ENCODE measurements at places on chromosomes 7 and 10.
A peak's percentile ranks its signal among the peaks of the same experiment; 100 is the strongest.

DNA sequence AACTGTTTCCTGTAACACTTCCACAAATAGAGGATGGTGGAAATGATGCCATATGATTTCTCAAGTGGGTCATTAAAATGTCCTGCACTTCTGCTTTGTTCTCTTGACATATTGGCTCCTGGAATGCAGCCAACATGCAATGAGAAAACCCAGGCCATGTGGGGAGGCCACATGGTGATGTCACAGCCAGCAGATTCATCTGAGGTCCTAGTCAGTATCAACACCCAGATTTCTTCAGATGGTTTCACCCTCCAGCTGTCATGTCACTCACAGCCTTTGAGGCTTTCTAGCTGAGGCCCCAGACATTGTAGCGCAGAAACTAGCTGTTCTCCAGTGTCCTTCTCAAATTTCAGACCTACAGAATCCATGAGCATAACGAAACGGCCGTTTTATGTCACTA, 102.3 kb upstream of the NUPR2 start:
- no peak for DNase-seq

GRCh38 chr10:97069576-97070362, 116.0 kb downstream of the SLIT1 start:
- DNase-seq, result no peak

DNA sequence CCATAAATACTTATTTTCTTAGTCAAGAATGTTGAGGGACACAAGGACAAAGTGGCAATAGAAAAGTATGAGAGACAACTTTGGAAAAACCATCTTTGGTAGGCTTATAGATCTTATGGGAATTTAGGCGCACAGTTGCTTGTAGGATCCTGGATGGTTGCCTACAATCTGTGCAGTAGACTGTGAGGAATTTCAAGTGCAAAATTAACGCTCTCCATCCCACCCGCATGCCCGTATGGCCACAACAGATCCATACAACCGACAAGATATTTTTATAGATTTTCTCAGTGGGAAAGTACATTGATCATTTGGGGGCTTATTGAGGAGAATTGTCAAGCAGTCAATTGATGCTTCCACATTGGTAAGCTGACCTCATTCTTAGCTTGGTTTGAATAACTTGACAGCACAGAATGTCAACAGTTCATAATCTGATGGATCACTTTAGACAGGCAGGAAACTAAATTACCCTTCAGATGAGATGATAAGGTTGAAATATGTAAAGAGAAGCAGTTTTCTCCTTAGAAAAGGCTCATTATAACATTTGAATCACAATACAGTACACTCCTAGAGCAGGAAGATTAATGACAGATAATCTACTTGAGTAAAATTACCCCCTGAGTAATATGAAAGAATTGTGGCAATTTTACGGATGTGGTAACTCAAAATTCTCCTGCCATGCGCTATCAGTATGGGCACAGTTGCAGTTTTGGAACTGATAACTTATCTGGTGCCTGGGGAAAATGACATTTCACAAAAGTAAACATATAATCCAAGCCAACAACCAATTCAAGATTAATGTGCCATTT, 479.7 kb downstream of the KIF20B start:
- DNase-seq, result no peak

DNA sequence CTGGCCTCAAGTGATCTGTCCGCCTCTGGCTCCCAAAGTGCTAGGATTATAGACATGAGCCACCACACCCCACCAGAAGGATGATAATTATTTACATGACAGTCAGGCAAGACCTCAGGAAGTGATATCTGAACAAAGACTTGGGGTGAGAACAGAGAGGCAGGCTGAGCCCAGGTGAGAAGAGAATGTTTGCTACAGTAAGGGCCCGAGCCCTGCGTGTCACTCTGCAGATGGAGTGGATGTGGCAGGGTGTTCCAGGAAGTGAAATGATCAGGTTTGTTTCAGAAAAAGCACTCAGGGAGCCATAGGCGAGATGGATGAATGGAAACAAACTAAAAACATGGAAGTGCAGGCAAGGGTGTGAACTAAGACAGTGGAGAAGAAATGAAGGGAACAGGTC, 22.2 kb downstream of the SFMBT2 start:
- DNase-seq, result no peak

DNA sequence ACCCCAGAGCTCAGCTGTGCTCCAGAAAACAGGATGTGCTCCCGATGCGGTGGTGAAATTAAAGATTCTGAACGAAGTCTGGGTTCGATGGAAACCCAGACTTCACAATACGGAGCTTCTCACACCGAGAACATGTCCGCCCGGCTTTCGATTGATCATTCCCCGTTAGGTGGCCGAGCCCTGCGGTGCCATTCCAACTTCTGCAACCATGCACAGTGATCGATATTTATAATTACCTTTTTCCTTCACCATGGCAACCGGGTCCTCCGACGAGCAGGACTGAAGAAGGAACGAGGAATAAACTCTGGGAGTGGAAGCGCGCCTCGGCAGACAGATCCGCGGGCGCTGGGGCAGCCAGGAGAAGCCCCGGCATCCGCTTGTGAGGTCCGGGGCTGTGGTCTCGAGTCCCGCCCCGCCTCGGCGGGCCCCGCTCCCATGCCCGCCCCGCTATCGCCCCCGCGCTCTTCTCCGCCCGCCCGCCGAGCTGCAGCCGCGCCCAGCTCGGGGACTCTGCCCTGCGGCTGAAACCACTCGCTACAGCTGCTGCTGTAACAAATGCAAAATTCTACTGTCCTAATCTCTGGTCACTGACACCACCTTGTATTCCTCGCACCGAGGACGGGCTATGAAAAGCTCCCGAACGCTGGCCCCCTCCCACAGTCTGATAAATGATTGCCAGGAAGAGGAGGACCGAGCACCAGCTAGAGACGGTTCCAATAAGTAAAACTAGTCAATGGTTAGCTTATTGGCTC, 26.2 kb downstream of the ABLIM1 start:
- peak; percentile 15 for DNase-seq

GRCh38 chr7:154693661-154694060, 309.3 kb downstream of the PAXIP1 start:
- no peak for DNase-seq

DNA sequence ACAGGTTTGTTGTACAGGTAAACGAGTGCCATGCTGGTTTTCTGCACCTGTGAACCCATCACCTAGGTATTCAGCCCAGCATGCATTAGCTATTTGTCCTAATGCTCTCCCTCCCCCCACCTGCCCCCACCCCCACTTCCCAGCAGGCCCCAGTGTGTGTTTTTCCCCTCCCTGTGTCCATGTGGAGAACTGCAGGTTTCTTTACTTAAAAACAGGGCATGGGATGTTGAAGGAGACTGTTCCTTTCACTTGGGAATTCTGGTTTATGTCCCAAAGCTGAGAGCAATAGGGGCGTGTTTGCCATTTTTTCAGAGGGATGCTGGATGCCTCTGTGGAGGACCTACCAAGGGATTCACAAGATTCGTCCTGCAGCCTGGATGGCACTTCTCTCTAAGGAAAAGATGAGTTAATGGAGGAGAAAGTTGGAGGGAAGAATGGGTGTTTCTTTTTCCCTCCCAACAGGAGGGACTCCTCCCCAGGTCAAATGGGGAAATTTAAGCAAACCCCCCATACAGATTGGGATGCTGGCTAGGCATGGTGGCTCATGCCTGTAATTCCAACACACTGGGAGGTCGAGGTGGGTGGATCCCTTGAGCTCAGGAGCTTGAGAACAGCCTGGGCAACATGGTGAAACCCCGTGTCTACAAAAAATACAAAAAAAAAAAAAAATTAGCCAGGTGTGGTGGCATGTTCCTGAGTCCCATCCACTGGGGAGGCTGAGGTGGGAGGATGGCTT, 136.0 kb downstream of the GALNT17 start:
- DNase-seq, result no peak

DNA sequence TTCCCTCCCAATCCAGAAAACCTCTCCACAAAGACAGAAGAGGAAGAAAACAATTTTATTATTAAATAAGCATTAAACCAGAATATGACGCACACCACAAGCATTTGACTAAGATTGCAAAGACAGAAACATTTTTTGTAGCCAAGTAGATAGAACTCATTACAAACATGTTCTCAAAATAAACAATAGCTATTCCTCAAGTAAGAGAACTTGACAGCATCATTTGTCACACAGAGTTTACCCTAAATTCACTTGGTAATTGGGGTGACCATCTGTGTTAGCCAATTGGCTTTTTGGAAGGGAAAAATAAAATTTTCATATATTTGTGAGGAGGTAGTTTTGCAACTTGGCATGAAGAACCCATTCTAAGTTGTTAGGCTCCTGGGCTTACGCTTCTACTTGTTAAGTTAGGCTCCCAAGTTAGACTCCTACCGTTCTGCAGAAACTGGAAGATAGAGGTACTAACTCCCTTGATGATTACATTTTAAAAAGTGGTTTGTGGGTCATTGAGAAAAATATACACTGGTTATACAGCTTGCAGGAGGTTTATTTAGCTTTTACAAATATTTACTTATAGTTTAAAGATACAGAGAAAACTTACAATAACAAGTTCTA, 618.6 kb upstream of the CNTNAP2 start:
- no peak for DNase-seq

GRCh38 chr7:80334908-80335307, 177.0 kb downstream of the GNAT3 start:
- no peak for DNase-seq

DNA sequence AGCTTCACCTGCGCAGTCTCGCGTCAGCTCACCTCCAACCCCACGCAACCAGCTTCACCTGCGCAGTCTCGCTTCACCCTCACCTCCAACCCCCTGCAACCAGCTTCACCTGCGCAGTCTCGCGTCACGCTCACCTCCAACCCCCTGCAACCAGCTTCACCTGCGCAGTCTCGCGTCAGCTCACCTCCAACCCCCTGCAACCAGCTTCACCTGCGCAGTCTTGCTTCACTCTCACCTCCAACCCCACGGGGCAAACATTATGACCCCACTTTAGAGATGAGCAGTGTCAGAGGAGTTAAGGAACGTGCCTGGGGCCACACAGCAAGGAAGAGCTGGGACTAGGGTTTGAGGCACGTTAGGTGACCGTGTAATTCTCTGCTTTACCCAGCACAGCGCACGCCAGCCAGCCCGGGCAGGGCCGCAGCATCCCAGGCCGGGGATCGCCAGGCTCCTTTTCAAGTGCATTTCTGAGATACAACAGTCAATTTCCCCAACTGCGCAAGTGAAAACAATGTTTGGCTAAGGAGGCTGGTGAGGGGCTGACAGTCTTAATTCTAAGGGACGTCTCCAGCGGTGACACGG, 22.6 kb upstream of the PDGFA start:
- no peak for DNase-seq

DNA sequence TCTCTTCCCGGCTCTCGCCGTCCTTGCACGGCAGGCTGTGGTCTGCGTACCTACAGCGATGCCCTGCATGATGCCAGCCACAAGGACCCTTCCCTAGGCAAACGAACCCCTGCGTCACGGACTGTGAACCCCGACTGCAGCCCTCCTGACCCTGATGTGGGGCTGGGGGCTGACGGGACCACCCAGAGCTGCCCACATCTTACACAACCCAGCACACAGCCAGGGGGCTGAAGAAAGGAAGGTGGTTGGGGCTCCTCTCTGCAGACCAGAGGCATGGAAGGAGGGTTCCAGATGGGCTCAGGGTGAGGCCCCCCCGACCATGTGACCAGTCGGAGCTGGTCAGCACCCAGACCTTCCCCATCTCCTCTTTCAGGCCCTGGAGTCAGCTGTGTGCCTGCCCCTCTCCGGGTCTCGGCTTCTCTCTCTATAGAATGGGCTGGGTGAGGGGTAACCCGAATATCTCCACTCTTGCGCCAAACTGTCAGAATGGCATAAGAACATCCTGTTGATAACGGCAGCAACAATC, 41.4 kb downstream of the EBF3 start:
- DNase-seq, result no peak

GRCh38 chr10:29481906-29482440, 152.8 kb downstream of the SVIL start:
- DNase-seq, result no peak

DNA sequence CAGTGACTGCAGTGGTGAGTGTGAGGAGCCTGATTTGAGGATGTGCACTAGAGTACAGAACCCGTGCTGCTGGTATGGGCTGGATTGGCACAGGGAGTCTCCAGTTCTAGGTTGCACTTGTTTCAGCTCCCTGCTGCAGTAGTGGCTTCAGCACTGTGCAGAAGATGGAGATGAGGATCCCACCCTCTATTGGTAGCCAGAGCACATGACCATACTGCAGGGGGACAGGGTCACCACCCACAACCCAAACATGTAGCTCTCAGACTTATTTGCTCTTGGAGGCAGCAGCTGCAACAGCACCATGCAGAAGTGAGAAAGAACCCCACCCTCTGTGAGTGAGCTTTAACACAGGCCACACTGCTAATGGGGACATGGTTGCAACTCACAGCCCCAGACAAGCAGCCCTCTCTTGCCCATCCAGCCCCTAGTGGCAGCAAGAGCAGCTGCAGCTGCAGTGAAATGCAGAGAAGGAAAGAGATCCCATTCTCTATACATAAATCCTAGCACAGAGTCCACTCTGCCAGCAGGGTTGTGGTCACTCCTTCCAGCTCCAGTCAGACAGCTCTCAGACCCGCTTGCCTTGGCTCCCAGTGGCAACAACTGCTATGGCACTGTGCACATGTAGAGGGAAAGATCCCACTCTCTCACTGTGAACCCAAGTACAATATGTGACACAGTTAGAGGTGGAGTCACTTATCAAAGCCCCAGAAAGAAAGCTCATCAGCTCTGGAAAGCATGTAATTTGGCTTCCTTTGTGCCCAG, 51.4 kb upstream of the SCIN start:
- no peak for DNase-seq

DNA sequence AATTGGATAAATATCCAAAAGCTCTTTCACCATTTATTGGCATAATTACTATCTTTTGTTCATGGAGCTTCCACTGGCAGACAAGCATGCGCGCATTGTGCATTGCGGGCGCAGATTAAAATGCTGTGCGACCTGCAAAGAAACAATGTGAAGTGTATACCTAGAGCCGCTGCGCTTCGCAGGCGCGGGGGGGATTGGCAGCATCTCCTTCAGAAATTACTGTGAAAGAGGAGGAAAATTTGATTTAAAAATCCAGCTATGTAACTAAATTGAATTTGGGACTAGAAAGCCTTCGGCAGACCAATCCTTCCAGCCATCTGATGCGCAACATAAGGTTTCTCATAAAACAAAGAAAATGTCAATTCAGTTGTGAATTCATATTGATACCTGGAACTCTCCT, 10.3 kb upstream of the NPM3 start:
- DNase-seq, result no peak
